ENCODE measurements at places on chromosomes 1 and 21.

GRCh38 chr1:214901718-214902117 is 180.8 kb upstream of the KCNK2 start:
- DNase-seq: no peak

DNA sequence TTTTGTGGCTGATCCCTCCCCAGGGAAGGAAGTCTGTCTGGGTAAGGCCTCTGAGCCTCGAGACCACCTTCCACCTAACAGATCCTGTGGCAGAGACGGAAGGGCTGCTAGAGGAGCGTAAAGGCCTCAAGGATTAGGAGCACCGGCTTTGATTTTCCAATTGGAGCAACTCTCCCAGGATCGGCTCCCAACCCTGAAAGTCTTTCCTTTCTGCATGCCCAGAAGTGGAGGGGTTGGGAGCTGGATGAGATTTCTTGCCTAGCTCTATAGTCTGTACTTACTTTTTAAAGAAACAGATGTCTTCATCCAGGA is 41.4 kb downstream of the ELK4 start:
- DNase-seq: no peak

DNA sequence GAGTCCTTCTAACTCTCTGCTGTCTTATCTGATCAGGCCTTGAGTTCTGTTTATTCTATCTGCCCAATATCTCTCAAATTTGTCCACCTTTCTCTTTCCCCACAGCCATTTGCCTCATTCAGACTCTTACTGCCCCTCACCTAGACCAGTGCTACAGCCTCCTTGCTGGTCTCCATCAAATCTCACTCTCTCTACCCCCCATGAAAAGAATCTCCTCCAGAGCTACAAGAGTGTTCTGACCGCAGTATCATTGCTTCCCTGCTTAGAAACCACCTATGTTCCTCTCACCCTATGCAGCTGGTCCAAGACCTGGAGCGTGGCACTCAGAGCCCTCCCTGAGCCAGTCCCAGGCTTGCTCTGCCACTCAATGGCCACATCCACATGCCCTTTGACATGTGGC is 231.0 kb upstream of the JUN start:
- DNase-seq: no peak

GRCh38 chr1:50633465-50633864 is 210.2 kb upstream of the DMRTA2 start:
- DNase-seq: no peak

GRCh38 chr21:18725653-18726052 is 322.1 kb upstream of the TMPRSS15 start:
- DNase-seq: peak; percentile 9

- no peak for DNase-seq
Observed at GRCh38 chr1:53359225-53359933, 31.5 kb upstream of the LRP8 start.

- no peak for DNase-seq
Observed at GRCh38 chr1:19465123-19465522, 20.2 kb downstream of the CAPZB start.

DNA sequence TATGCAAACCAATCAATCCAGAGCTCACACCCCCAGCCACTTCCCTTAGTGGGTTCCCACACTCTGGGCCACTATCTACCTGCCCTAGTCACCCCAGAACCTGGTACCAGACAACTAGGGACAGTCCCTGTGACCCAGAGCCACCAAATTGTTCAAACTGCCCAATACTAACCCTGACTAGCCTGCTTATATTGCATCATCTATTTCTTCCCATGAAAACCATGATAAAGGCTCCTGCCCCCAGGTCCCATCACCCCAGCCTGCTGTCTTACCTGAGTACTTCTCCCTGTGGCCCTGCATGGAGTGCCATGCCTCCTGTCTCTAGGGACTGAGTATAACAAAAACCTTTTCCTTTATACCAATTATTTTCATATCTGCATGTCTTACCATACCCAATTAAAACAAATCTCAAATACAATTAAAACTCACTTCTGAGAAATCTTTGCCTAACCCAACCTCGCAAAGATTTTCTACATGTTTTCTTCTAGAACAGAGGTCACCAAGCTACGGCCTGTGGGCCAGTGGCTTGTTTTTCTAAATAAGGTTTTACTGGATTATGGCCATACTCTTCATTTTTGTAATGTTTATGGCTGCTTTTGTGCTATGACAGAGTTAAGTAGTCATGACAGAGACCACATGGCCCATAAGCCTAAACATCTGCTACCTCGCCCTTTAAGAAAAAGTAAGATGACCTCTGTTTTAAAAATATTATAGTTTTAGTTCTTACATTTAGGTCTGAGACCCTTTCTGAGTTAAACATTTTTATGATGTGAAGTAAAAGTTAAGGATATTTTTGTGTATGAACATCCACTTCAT is 31.0 kb upstream of the NID1 start:
- DNase-seq: no peak

DNA sequence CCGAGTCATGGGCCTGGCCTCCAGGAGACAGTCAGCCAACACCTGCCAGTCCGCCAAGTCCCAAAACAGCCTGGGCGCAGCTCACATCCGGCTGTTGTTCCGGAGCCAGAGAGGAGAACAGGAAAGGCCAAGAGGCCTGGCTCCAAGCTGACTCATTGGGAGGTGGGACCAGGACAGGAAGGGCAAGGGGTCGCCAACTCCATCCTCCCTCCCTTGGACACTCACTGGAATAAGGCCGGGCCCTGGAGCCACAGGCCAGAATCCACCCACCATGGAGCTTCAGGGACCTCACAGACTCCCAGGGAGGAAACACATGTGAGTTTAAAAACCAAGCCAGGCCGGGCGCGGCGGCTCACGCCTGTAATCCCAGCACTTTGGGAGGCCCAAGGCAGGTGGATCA is 25.1 kb upstream of the CLIC4 start:
- DNase-seq: no peak

DNA sequence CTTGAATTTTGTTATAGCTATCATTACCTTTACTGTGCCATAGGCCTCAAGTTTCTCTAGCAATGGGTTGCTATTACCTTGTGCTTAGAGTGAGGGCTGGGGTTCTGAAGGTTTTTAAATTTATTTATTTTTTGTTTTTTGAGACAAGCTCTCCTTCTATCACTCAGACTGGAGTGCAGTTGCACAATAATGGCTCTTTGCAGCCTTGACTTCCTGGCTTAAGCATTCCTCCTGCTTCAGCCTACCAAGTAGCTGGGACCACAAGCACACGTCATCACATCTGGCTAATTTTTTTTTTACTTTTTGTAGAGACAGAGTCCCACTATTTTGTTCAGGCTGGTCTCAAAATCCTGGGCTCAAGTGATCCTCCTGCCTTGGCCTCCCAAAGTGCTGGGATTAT is 41.5 kb downstream of the SNX27 start:
- DNase-seq: no peak

DNA sequence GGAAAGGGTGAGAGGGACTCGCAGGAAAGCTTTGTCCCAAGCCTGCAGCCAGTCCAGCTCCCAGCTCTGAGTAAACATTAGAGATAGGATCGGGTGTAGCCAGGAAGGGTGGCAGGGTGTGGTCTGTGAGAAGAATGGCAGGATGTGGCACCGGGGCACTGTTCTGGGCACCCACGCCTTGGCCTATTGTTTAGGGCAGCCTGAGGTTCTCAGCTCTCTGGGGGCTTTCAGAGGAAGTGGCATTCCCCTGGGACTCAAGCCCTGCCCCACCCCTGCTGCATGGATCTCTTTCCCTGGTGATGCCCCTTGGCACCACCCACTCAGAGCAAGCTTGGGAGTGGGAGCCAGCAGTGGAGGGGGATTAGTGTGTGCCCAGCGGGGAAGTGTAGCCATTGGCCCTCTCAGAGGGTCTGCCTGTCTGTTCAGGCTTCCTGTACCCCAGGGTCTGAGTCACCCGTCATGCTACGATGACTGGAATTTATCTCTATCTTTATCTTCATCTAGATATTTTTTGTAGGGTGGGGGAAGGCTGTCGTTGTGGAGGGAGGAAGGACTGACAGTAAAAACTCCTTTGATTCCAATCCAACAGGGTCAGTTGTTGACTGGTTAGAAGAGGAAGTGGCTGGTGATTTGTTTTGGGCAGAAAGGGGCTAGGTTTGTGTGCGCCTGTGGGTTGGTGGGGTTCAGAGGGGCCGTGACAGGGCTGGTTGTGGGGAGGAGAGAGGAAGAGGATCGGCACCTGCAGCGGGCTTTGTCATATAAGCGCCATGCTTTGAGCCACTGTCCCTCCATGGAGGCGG is 31.6 kb downstream of the SOX13 start:
- no peak for DNase-seq

DNA sequence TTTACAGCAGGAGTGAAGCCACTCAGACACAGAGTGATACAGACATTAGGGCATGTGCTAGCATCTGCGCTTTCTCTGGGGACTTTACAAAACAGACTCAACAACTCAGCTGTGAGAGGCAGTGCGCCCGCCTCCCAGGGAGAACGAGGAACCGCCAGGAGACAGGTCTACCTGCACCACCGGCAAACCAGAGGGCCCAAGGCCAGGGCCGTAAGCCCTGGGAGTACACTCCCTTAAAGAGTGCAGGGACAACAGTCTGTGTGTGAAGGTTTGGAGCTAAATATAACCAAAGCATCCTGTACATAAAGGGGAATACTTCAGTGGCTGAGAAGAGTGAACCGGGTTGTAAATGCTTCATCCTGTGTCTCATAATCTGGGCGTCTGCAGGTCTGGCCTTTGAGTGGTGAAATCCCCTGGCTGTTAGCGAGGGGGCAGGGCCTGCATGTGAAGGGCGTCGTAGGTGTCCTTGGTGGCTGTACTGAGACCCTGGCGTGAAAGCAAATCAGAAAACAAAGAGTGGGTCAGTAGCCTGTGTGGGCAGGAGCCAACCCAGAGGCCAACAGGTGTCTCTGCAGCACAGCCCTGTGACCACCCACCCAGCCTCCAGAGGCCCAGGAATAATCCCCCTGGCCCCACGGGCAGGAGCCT is 86.9 kb downstream of the CD247 start:
- no peak for DNase-seq

DNA sequence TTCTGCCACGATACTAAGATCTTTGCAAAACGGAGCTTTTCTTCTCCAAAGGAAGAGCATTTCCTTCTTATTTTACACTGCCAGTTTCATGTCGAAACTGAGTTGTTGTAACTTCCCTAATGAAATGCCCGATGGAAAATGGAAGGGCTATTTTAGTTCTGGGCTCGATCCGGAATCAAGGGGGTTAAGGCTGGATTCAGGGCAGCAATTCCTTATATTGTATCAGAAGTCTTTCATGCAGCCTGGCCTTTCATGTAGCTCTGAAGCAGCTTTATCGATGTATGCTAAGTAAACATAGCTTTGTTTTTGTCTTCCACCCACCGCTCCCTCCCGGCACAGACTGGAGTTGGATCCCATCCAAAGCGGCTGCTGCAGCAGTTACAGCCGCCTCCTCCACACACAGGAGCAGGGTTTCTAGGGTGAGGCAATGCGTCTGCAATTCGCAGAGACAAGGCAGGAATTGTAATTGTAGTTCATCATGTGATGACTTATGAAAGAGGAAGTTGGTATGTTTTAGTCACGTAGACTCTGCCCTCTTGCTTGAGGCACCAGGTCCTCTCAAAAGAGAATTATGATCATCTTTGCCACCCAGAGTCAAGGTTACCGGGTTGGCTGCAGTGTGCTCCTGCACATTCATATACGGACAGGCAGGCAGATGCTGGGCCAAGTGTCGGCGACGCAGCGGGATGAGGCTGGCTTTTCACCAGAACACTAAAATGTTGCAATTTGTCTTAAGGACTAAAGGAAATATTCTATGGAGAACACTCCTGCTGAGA is 2.6 kb upstream of the IRF2BP2 start:
- DNase-seq: no peak

DNA sequence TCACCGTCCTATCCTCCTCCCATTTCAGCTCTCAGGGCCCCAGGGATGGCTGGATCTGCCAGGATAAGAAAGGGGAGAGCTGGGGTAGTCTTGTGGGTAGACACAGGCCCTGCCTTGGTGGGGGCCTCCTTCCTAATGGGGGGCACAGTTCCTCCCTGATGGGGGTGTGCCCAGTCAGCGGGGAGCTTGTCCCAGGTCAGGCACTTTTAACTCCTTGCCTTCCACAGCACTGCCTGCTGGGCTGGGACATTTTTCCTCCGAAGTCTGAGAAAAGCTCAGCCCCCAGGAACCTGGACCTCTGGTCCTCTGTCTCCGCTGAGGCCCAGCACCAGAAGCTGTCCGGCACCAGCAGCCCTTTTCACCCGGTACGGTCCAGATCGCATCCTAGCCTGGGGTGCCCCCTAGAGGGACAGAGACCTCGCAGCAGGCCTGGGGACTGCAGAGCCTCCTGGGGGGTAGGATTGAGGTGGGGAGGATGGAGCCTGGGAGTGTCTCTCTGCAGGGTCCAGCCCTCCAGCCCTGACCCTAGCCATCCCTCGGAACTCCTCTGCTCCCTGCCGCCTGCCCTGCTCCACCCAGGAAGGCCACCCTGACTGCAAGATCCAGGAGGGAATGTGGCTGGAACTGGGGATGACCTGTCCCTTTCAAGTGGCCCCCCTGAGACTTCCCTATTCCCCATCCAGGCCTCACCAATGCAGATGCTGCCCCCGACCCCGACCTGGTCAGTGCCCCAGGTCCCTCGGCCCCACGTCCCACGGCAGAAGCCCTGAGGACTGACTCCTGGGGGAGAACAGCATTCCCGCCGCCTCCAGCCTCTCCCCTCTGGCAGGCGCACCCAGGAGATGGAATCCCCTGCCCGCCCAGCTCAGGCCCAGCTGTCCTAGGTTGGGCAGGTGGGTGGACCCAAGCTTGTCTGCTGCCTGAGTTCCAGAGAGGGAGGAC is 12.0 kb downstream of the MIIP start:
- no peak for DNase-seq

GRCh38 chr21:15000081-15000480 is 64.7 kb downstream of the NRIP1 start:
- DNase-seq: no peak

- DNase-seq: no peak
Observed at GRCh38 chr1:245578308-245578707, 423.5 kb downstream of the KIF26B start.

DNA sequence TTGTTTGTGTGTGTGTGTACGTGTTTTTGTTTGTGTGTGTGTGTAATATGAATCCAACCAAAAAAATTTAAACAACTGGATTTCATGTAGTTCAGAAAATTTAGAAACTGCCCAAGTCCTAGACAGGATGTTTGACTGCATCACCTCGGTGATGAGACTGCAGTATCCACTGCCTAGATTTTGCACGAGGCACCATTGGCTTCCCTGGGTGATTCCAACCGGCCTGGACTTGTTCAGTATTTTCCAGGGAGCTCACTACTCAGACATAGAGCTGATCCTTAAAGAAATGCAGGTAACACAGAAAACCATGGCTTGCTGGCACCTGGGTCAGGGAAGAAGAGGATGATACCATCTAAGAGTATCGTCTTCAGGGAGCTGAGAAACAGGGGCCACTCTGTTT is 18.2 kb upstream of the KCNK2 start:
- no peak for DNase-seq

GRCh38 chr1:55893155-55893554 is 678.0 kb upstream of the USP24 start:
- DNase-seq: peak; percentile 13

Measured in iPS DF 6.9 (cell line).